ENCODE measurements at places on chromosomes 4 and X. TPM values are rescaled to one million over a fixed set of nuclear protein-coding genes. Genes with fewer than 3 reads are reported as not detected.

CD38 gene
- 19.3 TPM for total RNA-seq

IGFBP7 gene
- total RNA-seq = 0.63 TPM

NLGN3 gene
- 0.40 TPM for total RNA-seq

GPR82 gene
- 0.27 TPM for total RNA-seq

PCDH11X gene
- total RNA-seq = not detected

BTK gene
- 3.4 TPM for total RNA-seq

HERC3 gene
- 11.4 TPM for total RNA-seq

DNAAF6 gene
- not detected for total RNA-seq

SMARCA1 gene
- 0.28 TPM for total RNA-seq

DNA sequence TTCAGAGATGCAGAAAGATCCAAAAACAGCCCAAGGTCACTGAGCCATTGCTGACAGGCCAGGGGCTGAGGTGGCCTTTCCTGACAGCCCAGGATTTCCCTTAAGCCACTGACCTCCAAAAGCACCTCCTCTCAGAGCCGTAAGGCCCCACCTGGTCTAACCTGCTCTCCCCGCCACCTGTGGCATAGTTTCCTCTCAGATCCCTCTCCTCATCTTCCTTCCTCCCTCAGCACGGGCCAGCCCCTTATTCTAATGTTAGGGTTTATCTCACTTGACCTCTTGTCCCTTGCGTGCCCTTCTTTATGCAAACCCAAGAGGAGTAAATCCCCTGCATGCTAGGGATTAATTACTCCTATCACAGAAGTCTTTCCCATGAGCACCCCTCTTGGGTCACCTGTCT lies 113.0 kb downstream of the RBM47 start:
- DNase-seq = no peak

- DNase-seq = no peak
Observed at GRCh38 chr4:28378109-28378830, 1517.6 kb downstream of the STIM2 start.

- DNase-seq = no peak
Observed at GRCh38 chr4:142278171-142278570, 567.9 kb downstream of the INPP4B start.

DNA sequence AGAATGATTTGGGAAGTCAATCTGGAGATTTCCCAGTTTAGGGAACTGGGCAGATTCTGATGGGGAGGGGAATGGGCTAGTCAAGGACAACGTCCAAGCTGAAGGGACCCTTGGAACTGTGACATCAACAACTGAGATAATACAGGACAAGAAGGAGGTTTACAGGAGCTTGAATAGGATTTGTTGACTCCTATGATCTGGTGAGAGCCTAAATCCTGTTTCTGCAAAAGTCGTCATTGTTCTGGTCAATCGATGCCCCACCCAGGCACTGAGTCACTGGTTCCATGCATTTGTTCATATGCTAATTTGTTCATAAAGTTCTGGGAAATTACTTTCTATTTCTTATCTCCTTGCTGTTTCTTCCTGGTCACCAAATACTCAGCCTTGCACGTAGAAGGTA lies 15.3 kb upstream of the PDGFRA start:
- DNase-seq = no peak

GRCh38 chr4:154078504-154079350 lies 289.8 kb upstream of the SFRP2 start:
- DNase-seq = no peak

DNA sequence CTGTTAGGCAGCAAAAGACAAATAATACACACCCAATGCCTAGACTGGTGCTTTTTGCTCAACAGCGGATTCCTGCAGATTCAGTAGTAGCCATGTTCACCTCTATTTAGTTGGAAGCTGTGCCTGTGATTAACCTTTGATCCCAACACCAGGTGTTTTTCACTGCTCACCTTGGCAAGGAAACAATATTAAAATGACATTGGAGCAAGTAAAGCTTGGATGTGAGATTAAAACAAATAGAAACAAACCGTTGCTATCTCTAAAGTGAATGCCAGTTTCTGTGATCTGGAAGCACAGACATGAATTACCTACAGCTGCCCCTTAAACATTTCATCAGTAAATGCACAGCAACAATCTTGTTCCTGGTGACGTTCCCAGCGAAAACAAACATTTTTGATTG lies 35.7 kb downstream of the MAGEB17 start:
- DNase-seq = no peak

- DNase-seq = no peak
Observed at GRCh38 chr4:78323439-78323838, 228.1 kb upstream of the ANXA3 start.

GRCh38 chr4:60737858-60738257 lies 462.3 kb upstream of the ADGRL3 start:
- DNase-seq = no peak

- DNase-seq = no peak
Observed at GRCh38 chr4:120864969-120865368, 57.6 kb downstream of the PRDM5 start.

DNA sequence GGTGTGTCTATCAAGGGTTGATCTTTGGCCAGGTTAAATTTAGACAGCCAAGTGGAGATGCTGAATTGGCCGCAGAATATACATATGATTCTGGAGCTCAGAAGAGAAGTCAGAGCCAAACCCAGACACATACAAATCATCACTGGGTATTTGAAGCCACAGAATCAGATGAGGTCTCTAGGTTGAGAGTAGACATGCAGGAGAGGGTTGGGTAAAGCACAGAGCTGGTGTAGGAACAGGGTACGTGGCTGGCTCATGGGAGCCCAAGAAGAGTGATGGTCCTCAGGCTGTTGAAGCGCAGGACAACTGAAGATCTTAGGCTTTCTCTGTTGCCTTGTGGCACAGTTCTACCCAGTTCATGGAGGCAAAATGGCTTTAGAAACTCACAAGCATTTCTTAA lies 37.7 kb downstream of the ADAMTS3 start:
- DNase-seq = no peak

GRCh38 chr4:169899295-169899694 lies 126.9 kb downstream of the MFAP3L start:
- no peak for DNase-seq

- DNase-seq = no peak
Observed at GRCh38 chr4:85448906-85449890, 25.8 kb upstream of the ARHGAP24 start.

DNA sequence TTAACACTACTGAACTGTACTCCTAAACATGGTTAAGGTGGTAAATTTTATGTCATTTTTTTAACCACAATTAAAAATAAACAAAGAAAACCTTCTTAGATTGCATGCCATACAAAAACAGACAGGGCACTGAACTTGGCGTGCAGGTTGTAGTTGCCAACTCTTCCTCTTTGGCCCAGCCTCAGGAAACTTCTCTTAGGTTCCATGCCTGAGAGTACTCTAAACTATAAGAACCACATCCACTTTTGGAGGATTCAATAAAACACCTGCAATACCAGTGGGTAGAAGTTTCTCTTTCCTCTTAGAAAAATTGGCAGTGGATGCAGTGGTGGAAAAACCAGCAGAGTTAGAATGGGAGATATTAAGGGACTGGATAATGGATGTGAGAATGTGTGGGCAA lies 103.4 kb downstream of the LUZP4 start:
- no peak for DNase-seq

DNA sequence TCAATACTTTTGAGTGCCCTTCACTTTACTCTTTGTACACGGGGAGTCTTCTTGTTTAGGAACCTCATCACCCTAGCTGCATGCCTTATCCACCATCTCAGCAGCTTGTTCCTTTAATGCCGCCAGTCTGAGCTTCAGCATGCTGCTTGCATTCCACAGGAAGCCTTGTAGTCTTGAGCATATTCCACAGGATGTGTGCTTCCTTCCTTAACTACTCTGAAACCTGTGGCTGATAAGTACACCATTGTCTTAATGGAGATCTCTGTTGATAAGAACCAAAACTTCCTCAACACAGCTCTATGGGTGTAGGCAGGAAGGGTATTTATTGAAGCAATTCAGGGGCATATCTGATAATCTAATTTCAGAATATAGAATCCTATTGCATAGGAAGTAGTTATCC lies 24.4 kb upstream of the CCNI start:
- DNase-seq = no peak

DNA sequence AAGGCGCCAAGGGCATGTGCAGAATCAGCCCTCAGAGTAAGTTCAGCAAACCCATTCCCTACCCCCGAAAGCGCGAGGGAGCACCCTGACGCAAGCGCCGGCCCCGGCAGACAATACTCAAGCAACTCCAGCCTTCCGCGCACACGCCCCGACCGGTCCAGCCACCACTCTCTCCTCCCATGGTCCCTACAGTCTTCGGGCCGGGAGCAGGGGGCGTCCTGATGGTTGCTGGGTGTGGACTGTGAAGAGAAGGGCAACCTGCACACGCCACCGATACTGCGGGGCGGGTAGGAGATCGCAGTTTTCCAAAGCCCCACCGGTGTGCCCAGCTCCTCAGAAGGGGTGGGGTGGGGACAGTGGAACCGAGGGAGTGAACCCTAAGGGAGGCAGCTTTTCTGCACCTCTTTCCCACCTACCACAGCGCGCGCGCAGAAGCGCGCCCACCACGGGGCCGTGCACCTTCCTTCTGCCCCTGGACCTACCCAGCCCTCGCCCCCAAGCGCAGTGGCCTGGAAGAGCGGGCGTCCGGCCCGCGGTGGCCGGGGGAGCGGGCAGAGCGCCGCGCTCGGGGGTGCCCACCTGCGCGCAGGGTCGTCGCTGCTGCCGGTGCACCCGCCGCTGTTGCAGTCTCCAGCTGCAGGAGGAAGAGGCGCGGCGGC lies 650.2 kb upstream of the DIPK2B start:
- DNase-seq = peak; percentile 20

GRCh38 chr4:142777045-142777743 lies 68.9 kb downstream of the INPP4B start:
- DNase-seq = no peak

DNA sequence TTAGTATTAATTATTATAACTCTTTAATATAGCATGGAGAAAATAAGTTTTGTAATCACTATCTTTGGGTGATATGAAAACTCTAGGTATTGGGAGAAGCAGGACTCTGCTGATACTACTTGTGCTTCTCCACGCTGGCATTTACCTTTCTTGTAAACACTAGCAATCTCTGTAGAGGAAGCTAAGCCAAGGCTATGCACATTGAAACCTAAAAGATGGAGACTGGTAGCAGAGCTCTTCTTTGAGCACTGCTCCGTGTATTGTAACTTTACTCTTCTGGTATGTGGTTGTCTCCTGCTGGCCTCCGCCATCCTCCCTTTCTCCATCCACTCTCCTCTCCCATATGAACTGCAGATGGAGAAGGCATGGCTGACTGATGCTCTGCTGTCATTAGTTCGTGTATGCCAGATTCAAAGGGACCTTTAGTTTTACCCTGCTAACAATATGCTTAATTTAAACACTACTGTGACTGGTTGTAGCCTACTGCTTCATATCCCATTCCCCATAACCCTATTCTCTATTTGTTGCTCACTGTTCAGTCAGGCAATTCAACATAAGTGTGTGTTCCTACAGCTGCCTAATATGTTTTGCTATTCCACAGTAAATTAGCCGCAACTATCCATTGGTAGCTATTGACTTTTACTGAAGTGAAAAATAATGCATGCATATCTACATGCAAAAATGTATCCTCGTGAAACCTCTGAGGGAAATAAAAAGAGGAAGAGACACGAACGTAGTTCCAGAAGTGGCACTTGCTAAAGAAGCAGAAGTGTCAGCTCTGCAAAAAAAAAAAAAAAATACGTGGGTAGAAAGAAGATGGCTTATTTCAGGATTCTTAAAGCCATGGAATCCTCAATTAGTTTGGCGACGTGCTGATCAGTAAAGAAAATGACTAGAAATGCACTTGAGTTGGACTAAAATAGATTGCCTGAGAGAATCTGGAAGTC lies 55.6 kb upstream of the CCSER1 start:
- no peak for DNase-seq

DNA sequence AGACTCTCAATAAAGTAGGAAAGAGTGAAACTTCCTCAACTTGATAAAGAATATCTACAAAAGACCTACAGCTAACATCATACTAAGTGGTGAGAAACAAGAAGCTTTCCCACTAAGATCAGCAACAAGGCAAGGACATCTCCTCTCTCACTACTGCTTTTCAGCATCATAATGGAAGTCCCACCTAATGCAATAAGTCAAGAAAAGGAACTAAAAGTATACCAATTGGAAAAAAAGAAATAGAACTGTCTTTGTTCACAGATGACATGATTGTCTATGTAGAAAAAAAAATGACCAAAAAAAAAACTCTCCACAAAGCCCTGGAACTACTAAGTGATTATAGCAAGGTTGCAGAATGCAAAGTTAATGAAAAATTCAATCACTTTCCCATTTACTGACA lies 25.1 kb upstream of the SH3RF1 start:
- no peak for DNase-seq

DNA sequence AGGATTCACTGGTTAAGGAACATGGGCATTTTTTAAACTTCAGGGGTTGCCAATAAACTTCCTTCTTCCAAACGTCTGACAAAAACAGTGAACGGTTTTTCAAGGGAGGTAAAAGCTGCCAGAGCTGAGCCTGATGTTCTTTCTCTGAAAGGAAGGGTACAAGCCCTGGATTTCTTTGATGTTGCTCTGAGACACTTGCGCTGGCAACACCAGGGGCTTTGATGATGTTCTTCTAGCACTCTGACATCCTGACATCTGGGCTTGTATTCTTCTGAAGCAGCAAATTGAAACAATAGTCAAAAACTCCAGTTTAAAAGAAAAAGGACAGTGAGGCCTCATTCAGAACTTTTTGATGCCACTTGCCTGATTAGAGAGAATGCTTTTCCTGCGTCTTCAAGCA lies 11.8 kb downstream of the FTHL17 start:
- no peak for DNase-seq
